Astrocyte of the spinal cord (primary cell): ENCODE measurements at places on chromosomes 7 and 10.

GRCh38 chr7:2053395-2053794 lies 179.3 kb downstream of the MAD1L1 start:
- no peak for DNase-seq

DNA sequence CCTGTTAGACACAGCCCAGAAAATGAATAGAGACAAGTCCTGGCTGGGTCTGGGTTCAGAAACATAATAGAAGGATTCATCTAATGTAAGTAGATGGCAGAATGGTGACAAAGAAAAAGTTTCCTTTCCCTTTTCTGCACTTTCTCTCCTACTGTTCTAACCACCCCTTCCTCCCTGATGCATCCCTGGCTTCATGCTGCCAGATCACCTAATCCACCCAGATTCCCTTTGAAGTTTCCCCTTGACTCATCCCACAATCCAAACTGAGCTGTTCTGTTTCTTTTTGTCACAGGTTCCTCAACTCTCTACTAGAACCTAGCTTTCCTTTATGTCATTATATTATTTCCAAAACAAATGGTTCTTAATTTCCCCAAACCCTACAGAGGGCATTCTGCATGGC lies 1.1 kb upstream of the MACC1 start:
- DNase-seq: no peak

- DNase-seq: no peak
Observed at GRCh38 chr10:100570506-100570905, 34.8 kb downstream of the HIF1AN start.

GRCh38 chr10:16853201-16853600 lies 36.0 kb upstream of the RSU1 start:
- peak; percentile 78 for DNase-seq

DNA sequence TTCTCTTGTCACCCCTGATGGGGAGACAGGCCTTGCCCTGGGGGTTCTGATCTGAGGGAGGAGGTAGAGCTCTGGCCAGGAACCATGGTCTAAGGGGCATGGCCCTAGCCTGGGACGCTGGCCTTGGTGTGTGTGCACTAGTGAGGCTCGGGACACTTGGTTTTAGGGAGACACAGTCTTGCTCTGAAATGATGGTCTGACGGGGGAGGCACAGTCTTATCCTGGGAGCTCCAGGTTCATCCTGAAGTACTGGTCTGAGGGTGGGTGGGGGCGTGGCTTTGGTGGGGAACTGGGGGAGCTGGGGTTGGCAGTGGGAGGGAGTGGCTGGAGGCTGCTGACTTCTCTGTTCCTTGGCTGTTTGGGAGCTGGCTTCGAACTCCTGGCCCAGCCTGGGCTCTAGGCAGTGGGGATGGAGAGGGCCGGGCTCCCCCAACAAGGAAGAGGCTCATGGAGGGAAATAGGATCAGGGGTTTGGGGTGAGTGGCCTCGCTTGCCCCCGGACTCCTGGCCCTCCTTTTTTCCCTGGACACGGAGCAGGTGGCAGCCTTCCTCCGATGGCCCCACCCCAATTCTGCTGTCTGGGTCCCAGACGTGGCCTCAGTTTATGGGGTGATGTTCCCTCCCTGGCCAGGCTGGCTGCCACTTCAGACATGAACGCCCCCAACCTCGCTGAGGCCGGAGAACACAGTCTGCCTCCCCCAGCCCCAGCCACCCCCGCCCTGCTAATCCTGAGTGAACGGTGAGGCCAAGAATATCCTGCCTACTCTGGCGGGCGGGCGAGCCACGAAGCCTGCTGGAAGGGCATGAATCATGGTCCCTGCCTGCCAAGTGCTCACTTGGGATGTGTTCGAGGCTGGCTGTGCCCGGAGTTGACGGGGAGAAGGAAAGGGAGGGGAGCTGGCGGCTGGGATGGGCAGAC lies 43.5 kb downstream of the TMEM270 start:
- DNase-seq: peak; percentile 14

DNA sequence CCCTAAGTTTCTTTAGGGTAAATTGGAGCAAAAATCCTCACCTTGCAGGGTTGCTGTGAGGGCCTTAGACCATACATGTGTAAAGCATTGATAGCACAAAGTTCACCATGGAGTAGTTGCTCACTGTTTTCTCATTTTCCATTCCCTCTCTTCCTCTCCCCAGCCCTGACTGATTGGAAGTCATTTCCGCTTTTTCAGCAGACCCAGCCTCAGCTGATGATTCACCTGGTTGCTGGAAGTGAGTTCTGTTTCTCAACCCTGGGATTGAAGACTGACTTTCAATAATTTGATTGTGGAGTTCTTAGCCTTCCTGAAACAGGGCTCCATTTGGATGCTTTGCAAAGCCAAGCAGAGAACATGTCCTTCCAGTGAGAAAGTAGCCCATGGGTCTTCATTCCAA lies 107.0 kb downstream of the PLXNA4 start:
- peak; percentile 14 for DNase-seq

DNA sequence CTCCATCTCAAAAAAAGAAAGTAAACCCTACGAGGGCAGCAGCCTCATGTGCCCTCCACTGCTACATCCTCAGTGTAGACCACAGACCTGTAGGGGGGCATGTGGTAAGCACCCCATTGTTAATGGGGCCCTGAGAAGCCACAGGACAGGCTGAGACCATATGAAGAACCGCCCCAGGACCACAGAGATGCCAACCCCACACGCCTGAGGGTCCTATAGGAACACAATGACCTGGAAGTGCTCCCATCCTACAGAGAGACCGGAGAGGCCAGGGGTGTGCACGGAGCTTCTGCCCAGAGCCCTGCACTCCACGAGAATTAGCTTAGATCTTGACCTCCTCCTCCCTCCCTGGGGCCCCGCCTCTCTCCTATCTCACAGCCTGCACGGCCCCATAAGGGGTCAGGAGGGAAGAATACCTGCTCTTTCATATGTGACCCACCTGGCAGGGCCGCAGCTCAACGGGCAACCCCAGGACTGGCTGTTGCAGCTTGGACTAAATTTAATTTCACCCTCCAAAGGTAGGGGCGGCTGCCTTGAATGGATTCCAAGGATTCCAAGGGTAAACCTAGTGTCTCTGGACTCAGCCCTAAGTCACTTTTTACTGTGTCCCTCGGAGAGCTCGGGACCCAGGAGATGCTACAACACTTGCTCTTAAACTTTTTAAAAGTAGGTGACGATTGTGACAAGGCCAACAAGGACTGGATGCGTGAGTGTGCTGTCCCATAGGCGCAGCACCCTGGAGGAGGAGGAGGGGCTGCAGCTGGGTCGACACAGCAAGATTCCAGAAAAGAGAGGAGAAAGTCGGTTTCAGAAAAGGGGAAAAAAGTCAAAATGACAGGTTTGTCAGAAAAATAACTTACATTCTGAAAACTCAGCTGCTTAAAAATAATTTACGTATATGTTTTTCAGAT lies 24.2 kb downstream of the PRKAG2 start:
- no peak for DNase-seq

- no peak for DNase-seq
Observed at GRCh38 chr10:35276889-35277288, 59.4 kb upstream of the CCNY start.

GRCh38 chr7:106367018-106367420 lies 82.2 kb upstream of the NAMPT start:
- peak; percentile 40 for DNase-seq

- peak; percentile 46 for DNase-seq
Observed at GRCh38 chr10:30985512-30985911, 46.2 kb downstream of the ZNF438 start.

DNA sequence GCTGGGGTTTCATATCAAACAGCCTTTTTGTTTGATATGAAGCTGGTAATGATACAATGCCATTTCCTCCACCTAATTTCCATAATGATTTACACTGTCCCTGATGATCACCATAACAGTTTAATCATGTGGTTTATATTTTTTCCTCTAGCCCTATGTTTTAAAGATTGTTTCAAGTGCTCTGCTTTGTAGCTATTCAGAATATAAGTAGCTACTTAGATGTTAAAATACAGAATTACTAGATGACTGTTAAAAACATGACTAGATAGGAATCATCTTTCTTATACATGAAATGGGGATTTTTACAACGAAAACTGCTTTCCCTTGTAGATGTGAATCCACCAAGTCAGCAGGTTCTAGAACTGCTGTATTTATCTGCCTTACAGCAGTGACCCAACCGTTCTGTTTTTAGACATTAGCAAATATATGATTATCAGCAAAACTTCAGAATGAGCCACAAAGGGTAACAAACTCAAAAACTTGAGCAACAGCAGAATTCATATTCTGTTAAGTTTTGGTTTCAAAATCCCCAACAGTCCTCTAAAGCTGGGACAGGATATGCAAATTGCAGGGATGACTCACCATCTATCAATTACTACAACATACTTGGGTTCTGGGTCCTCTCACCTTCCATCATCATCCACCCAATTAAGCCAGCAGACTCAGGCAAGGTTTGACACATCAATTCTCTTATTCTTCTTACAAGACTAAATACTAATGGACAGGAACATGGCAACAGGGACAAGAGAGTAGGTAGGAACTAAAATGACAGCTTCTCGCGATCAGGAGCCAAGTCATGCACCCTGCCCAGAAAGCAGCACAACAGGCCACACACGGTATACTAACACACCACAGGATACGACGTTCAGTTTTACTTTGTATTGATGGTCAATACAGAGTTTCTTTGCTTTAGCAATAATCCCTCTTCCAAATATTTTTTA lies 83.9 kb downstream of the PIP4K2A start:
- DNase-seq: peak; percentile 44

DNA sequence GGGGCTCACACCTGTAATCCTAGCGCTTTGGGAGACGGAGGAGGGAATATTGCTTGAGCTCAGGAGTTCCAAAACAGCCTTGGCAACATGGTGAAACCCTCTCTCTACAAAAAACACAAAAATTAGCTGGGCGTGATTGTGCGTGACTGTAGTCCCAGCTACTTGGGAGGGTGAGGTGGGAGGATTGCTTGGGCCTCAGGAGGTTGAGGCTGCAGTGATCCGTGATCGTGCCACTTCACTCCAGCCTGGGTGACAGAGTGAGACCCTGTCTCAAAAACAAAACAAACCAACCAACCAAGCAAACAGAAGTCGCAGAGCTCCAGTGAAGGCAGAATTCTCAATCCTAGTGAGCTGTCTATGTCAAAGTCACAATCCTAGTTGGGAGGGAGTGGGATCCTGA lies 14.3 kb upstream of the STN1 start:
- no peak for DNase-seq

- no peak for DNase-seq
Observed at GRCh38 chr7:37352974-37353948, 95.4 kb downstream of the ELMO1 start.

DNA sequence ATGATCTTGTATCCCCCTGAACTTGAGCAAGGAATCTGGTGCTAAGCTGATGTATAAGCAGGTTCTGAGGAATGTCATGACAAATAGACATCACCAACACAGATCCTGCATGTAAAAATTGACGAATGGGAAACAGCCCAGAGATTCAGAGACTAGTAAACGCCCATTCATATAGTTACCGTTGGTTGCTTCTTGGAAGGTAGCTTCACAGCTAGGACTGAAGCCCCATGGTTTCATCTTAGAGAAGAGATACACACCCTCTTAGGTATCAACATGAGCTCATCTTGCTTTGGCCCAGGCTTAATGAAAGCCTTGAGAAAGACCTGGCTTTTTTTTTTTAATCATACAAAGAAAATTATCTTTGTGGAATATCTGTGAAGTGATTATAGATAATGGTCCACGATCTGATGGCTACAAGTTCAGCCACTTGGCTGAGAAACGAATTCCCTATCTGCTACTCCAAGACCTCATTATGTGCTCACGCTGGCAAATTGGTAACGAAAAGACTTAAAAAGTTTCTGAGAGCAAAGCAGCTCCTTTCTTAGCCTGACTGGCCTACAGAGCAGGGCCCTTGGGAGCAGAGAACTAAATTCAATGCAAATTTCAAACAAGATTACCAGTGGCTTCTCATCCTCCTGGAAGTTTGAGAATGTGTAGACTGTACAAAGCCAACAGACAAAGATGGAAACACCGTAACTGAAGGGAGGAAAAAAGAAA lies 181.1 kb downstream of the NRP1 start:
- no peak for DNase-seq

DNA sequence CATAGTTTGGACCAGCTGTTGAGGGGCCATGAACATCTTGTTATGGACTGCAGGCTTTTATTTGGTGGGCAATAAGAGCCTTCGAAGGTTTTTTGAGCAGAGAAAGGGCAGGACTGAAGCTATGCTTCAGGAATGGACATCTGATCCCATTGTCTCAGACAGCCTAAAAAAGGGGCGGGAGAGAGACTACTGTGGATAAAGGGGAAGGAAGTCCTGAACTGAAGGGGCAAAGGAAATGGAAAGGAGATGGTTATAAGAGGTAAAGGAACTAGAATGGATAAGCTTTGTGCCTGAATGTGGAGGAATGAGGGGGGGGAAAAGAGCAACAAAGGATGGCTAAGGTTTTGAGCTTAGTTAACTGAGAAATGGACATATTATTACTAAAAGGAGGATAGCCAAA lies 172.5 kb downstream of the SKAP2 start:
- DNase-seq: no peak

- DNase-seq: peak; percentile 89
Observed at GRCh38 chr7:111835066-111835465, 272.8 kb upstream of the IMMP2L start.

- no peak for DNase-seq
Observed at GRCh38 chr10:130772676-130773075, 538.8 kb downstream of the TCERG1L start.

DNA sequence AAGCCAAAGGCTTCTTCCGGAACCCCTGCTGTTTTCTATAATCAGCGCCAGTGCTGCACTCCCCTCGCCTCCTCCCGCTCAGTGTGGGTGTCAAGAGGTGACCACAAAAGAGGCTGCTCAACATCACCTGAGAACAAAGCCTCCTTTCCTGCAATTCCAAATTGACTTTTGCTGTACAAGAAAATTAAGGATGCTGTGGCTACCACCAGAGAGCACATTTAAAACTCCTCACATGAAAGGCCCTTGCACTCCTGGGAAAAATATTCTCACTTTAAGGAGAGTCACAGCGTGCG lies 96.4 kb downstream of the HIPK2 start:
- peak; percentile 29 for DNase-seq

- DNase-seq: no peak
Observed at GRCh38 chr7:107315716-107316220, 147.0 kb downstream of the HBP1 start.

GRCh38 chr7:117219485-117219884 lies 103.4 kb downstream of the WNT2 start:
- no peak for DNase-seq

- no peak for DNase-seq
Observed at GRCh38 chr10:44589181-44589943, 204.5 kb upstream of the CXCL12 start.

- DNase-seq: peak; percentile 92
Observed at GRCh38 chr7:81618396-81619014, 151.3 kb downstream of the HGF start.
